Stimulated activated CD8-positive, alpha-beta memory T cell treated with anti-CD3 and anti-CD28 coated beads, Interleukin-7, amount 100 ng/mL, for 1 hour (primary cell): ENCODE measurements at places on chromosomes 5 and 9.

GRCh38 chr5:88390096-88390441 is 121.4 kb upstream of the TMEM161B start:
- DNase-seq, result no peak

- no peak for DNase-seq
These were observed 19.9 kb downstream of the IDNK start for GRCh38 chr9:83642793-83643192.

DNA sequence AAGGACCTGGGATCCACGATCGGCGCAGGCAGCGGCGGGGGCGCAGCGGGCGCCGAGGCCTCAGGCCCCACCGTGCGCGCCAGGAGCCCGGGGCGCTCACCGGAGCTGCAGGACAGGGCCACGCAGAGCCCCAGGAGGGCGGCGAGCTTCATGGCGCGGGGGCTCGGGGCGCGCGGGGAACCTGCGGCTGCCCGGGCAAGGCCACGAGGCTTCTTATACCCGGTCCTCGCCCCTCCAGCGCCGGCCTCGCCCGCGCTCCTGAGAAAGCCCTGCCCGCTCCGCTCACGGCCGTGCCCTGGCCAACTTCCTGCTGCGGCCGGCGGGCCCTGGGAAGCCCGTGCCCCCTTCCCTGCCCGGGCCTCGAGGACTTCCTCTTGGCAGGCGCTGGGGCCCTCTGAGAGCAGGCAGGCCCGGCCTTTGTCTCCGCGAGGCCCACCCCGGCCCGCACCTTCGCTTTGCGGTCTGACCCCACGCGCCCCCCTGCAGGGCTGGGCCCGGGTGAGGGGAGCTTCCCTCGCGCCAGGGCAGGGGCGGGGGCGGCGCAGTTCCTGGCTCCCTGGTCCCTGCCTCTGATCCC is at the start of gene SCGB3A1:
Gene SCGB3A1, minus strand, starts transcription at position 189 of the 577 bp plus-strand sequence. Its CDS starts 37 bp downstream, at position 152.
- DNase-seq, result no peak

DNA sequence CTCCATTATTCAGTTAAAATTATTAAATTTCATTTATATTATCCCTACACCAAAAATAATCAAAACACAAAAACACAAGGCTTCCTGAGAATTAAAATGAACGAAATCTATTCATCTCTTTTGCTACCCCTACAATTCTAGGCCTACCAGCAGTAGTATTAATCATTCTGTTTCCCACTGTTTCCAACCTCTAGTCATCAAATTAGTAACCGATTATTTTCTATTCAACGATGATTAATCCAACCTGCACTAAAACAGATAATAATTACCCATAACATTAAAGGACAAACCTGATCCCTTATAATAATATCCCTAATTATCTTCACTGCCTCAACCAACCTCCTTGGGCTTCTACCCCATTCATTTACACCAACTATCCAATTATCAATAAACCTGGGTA is 86.0 kb downstream of the INSL6 start:
- no peak for DNase-seq

DNA sequence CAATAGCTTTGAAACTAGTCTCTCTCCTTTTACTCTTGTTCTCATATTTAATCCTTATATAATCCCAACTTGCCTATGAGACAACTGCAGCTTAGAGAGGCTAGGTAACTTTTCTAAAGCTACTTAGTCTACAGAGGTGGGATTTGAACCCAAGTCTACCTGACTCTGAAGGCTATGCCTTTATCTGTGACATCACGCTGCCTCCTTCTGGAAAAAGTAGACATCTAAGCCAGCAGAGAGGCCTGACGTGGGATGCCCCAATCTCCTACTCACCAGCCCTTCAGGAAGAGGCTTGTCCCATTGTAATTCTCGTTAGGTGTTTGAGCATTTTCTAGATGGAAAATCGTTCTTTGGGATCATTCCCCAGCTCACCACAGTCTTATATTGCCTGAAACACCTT is 167.5 kb downstream of the HSPA4 start:
- DNase-seq, result no peak

DNA sequence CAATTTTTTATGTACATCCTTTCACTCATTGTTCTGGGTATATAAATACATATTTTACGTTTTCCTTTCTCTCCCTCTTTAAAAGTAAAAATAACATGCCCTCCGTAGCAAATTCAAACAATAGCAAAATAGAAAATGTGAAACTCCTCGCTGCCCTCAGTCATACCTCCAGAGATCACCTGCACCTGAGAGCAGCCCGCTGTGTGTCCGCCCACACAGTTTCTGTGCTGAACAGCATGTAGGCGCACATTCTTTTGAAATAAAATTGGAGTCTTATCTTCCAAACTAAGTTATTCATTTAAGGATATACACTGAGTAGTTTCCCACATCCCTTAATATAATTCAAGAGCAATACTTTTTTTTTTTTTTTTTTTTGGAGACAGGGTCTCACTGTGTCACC is 255.7 kb downstream of the AOPEP start:
- no peak for DNase-seq

DNA sequence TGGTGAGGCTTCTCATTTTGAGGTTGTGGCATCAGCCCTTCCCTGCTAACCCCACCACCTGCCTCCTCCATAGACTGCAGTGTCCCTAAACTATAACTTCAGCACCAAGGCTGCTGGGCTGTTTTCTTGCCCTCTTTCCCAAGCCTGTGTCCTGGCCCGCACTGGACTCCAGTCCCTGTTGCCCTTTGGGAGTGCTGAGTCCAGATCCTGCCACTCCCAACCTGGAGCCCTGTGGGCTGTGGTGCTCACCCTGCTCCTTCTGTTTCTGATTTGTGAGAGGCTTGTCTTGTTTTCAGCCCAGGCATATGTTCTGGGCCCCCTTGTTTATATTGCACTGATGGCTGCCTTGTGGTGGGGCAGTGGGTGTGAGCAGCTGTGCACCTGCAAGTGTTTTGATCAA is 39.7 kb upstream of the RNU6ATAC start:
- DNase-seq, result no peak

DNA sequence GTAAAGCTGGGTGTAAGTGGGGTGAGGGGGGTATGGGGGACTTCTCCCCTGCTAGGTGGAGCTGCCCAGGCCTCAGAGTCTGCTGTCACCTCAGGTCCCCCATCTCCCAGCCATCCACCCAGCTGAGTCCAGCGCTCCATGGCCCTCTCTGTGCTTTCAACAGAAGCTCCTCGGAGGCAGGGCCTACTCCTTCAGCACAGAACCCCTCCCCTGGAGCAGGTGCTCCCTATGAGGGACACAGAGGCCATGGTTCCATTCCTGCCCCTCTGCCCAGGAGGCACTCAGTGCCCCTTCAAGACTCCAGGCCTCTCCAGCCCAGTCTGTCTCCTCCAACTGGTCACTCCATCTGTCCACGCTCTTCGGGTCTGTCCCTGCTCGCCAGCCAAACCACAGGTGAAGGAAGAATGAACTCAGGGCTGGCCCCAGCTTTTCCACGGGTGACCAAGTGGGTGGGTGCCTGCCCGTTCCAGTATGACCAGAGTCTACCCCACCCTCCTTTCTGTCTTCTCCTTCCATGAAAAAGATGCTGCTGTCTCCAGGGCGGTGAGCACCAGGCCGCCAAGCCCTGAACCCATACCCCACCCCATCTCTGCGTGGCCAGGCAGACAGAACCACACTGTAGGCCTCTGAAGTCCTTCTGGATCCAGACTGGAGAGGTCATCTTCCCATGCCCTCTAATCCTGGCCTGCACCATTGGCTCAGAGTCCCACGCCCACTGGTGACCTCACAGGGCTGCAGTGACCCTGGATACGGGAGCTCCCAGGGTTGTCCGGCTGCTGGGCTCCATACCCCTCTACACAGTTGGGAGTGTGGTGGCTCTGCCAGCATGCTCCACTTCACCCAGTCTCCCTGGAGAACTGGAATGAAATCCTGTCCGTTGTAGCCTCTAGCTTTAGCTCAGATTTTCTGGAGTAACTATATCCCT is 11.9 kb downstream of the GBGT1 start:
- no peak for DNase-seq

- DNase-seq, result no peak
These were observed 14.8 kb downstream of the ATP10B start for GRCh38 chr5:160837211-160837610.

DNA sequence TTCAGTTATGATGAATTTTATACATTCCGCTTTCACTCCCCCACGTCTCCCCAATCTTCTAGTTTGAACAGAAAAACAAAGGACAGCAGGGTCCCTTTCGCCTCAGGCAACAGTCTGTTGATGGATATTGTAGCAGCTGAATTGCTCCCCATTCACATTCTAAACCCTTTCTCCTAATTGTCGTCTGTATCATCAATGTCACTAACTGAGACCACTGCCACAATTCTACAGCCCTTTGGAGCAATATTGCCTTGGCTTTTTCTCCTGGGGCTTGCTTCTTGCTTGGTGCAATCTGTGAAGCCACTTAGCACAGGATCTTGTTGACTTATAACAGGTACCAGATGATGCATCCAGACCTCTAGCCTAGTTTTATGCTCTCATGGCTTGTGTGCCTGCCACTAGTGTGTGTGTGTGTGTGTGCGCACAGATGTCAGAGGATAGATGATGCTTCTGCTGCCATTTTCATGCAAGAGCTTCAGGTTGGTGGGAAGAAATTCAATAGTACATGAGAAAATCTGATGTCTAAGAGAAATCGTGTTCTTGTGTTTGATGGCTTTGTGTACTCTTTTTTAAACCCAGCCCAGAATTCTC is 195.2 kb upstream of the ISL1 start:
- DNase-seq, result no peak

DNA sequence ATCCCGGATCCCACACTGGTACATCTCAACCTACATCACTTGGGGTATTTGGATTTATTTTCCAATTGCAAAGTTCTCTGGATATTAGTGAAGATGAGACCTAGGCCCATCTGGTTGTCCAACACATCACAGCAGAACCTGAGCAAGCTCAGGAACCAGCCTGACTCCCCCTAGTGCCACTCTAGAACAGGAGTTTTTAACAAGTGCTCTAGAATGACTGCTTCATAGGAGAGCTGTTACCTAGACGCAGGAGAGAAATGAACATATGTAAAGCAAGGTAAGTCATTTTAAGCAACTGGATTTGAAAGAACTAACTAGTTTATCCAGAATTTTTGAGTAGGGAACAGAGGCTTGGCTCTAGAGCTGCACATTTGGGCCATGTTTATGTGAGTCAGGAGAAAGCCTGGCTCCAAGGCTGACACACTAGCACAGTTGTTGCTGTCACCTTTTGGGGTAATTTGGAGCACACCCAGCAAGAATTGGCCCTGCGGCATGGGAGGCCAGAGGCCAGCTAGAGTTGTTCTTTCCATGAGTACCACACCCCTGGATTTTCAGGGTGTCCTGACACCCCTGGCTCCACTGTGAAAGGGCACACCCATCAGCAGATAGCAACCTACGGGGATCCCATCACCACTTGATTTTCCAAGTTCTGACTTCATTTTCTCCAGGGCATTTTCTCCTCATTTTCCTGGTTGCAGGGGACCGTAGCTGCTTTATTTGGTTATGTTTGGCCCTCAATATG is 110.9 kb upstream of the LPAR1 start:
- no peak for DNase-seq

- DNase-seq, result no peak
These were observed 27.1 kb downstream of the ZDHHC11B start for GRCh38 chr5:757346-757930.

DNA sequence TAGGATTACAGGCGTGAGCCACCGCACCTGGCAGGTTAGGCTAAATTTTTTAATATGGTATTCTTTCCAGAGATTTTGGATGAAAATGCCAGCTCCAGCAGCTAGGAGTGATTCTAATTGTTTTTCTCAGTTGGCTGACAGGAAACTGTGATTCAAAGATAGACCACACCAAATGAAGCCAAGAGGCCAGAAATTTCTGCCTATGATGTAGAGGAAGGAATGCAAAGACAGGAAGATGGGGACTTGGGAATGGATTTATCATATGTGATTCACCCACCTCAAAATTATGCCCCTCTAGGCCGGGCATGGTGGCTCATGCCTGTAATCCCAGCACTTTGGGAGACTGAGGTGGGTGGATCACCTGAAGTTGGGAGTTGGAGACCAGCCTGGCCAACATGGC is 53.3 kb downstream of the UGCG start:
- no peak for DNase-seq

DNA sequence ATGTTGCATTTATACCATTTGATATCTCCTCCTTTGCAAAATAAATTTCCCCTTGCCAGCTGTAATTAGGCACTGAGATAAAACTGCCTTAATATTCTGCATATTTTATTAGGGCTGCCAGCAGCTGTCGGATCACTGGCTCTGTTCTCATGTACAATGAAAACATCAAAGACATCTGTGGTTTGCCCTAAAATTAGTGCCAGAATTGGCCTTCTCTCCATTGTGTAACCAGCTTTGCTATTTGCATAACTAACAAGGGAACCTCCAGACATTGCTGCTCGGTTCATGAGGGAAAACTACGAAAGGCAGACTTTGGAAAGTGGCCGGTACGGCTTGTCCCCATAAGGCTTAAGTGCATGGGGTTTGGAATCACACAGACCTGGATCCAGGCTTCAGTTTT is 45.5 kb upstream of the KIF2A start:
- no peak for DNase-seq

DNA sequence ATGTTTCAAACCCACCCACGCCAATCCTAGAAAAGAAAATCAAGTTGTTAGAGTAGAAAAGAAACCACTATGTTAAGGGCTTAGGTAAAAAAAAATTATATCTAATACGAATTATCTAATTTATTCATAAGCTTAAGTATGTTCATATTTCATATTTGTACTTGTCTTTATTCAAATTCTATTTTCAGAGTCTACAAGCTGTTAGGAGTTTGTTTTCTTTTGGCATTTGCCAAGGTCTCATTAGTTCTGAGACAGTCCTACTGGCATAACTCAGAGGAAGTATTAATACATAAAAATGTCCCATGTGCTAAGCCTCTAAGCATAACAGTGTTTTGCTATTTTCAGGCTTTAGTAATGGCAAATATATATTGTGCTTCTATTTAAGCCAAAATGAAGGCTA is 57.6 kb downstream of the STARD4 start:
- no peak for DNase-seq

DNA sequence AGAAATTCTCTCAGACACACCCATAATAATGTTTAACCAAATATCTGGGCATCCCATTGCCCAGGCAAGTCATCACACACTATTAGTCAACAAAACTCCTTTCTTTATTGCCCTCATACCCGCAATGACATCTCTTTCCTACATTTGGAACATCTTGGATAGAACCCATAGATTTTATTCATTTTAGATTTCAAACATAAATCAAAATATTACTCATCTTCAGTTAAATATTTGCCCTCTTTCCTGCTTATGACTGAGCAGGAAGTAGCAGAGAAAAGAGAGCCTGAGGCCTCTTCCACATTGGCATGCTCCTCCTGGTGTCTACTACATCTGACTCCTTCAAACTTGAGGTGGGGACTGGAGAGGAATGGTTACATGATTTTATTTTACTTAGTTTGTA is 592.0 kb downstream of the CHSY3 start:
- DNase-seq, result no peak
